ENCODE measurements at places on chromosomes 4 and X.

DNA sequence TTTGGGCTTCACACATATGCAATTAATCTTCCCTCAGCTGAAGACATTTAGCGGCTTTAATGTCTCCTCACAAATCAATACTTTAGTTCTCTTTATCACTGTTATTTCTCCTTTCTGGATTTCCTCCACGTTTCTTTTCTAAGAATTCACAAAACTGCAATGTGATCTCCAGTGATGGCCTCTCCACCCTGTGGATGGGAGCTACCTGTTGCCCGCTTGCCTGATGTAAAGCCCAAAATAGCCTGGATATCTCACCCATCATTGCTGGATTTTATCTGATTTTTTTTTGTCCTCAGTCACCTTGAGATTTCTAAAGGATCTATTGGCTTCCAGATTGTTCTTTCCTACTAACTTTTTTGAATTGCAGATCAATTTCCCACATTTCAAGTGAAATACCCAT is 129.3 kb upstream of the FAM241A start:
- DNase-seq = no peak

DNA sequence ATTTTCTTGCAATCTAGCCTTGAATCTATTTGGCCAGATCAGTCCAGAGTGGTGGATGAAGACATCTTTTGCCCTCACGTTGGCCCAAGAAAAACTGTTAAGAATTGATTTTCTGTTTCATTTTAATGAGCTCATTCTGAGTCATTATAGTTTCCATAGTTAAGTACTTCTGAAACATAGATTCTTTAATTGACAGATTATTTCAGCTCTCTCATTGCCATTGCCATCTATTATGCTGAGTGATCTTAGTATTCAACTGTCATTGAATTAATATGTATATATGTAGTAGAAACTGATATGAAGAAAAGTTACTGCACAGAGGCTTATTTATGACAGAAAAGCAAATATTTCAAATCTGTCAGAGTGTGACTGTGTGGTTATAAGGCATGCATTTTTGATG is 45.5 kb upstream of the PPP1R2C start:
- DNase-seq = no peak

DNA sequence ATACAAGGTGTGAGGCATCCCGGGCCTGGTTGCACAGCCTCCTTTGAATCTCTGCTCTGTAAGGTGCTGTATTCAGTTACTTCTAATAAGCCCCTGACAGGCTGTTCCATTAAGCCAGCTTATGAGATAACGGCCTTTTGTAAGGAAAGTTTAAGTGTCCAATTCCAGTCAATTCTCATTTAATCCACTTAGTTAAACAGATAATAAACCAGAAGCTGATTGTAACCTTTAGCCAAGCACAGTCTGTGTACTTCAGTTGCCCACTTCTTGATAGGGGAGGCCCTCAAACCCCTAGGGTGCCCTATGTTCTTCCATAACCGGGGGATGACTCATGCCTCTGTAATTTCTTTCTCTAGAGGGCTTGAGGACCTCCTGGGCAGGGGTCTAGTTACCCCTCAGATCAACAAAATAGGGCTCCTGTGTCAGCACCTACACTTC is 63.4 kb downstream of the RASL11B start:
- peak; percentile 76 for DNase-seq

GRCh38 chrX:6748595-6748994 is 213.7 kb upstream of the VCX3A start:
- DNase-seq = no peak

DNA sequence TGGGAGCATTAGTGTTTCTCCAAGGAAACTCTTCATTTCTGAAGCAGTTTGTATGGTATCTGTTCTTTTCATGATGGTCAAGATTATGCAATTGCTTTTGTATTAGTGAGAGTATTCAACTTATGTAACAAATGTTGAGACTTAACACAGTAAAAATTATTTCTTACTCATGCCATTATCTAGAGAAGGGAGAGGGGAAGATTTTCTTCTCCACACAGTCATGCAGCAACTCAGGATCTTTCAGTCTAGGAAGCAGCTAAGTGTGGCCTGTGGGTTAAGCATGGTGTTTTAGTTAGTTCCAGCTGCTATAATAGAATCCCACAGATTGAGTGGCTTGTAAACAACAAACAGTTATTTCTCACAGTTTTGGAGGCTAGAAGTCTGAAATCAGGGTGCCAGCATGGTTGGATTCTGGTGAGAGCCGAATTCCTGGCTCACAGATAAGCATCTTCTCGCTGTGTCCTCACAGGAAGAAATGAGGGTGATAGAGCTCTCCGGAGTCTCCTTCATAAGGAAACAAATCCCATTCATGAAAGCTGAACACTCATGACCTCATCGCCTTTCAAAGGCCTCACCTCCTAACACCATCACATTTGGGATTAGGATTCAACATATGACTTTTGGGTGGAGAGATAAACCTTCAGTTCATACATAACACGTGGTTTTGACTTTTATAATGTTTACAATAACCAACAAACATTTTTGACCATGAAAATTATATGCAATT is 101.2 kb downstream of the FRMPD4 start:
- DNase-seq = no peak

DNA sequence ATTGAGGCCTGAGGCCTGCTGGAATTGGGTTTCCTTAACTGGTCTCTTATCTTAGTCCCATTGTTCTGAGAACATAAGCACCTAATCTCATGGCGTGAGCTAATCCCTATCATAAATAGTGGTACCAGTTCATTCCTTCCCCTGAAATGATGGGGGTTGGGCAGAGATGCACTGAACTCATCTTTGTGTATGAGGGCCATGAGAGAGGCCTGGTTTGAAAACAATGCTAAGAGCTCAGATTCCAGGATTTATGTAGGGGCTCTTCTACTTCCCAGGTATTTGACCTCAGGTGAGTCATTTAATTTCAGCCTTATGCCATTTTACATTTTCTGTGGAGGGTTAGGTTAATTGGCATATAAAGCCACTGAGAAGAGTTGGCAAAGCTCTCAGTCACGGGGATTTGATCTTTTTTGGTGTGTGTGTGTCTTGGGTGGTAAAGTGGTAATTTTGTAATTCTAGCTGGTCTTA is 4.4 kb downstream of the RBM3 start:
- no peak for DNase-seq

GRCh38 chrX:43349363-43349762 is 306.7 kb upstream of the MAOA start:
- peak; percentile 47 for DNase-seq

GRCh38 chr4:185833055-185833598 is 21.1 kb upstream of the SORBS2 start:
- DNase-seq = no peak

- peak; percentile 38 for DNase-seq
Observed at GRCh38 chr4:24533364-24533763, 51.0 kb downstream of the DHX15 start.

- DNase-seq = no peak
Observed at GRCh38 chr4:60657041-60657440, 543.1 kb upstream of the ADGRL3 start.

- DNase-seq = no peak
Observed at GRCh38 chr4:145278341-145279121, 98.1 kb upstream of the OTUD4 start.

GRCh38 chr4:13642170-13642950 is 14.8 kb upstream of the BOD1L1 start:
- no peak for DNase-seq

- DNase-seq = peak; percentile 90
Observed at GRCh38 chrX:149540131-149540620, 636 bp upstream of the EOLA1 start.

- no peak for DNase-seq
Observed at GRCh38 chr4:108109111-108109510, 59.6 kb downstream of the LEF1 start.

- no peak for DNase-seq
Observed at GRCh38 chr4:97374526-97374925, 768.8 kb downstream of the STPG2 start.

DNA sequence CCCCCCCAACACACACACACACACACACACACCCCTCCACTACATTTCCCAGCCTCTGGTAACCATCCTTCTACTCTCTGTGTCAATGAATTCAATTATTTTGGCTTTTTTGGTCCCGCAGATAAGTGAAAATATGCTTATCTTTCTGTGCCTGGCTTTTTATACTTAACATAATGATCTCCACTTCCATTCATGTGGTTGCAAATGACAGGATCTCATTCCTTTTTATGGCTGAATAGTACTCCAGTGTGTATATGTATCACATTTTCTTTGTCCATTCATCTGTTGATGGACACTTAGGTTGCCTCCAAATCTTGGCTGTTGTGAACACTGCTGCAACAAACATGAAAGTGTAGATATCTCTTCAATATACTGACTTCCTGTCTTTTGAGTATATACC is 59.8 kb downstream of the PDLIM5 start:
- no peak for DNase-seq

GRCh38 chr4:152424396-152424795 is 111.5 kb downstream of the FBXW7 start:
- DNase-seq = no peak

GRCh38 chrX:43682726-43683125 is 26.6 kb downstream of the MAOA start:
- no peak for DNase-seq
